ENCODE measurements at places on chromosomes 2 and 18. TPM values are rescaled to one million over a fixed set of nuclear protein-coding genes. Genes with fewer than 3 reads are reported as not detected.

Gene RAB6C
- not detected for total RNA-seq

Gene SH3RF3
- total RNA-seq: 20.4 TPM

Gene FBXO36
- total RNA-seq: 3.0 TPM

Gene ACTG2
- total RNA-seq: 13.2 TPM

Gene ATIC
- 88.4 TPM for total RNA-seq

Gene CPLX4
- not detected for total RNA-seq

Gene LINC00305
- total RNA-seq: not detected

Gene CLEC4F
- 0.48 TPM for total RNA-seq

GRCh38 chr2:85439025-85439472, 20.5 kb downstream of the SH2D6 start:
- no peak for DNase-seq

GRCh38 chr2:4909346-4910009, 782.7 kb upstream of the SOX11 start:
- DNase-seq: no peak

GRCh38 chr2:186255823-186256222, 230.2 kb upstream of the ZC3H15 start:
- no peak for DNase-seq

DNA sequence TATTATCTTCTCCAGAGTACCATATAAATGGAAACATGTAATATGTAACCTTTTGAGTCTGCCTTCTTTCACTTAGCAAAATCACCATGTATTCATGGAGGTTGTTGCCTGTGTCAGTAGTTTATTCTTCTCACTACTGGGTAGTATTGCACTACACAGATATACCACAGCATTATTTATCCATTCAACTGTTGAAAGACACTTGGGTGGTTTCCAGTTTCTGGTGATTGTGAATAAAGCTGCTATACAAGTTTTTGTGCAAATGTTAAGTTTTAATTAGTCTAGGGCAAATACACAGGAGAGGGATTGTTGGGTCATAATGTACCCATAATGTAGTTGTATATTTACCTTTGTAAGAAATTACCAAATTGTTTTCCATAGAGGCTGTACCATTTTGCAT, 29.6 kb upstream of the RPRD1A start:
- DNase-seq: no peak

DNA sequence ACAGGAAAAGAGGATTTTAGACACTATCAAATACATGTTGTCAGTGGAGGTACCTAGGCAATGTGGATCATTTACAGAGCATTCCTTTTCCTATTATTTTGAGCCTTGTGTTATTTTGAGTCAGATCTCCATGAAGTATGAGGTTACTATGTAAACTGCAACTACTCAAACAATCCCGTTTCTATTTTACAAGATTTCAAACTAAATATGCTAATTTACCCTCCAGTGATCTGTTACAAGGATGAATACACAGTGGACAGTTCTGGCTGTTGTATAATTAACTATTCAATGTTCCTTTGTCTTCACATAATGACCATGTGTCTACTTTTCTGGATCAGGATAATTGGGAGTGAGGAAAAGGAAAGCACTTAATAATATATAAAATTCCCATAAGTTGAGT, 4.6 kb downstream of the HOXD1 start:
- no peak for DNase-seq

DNA sequence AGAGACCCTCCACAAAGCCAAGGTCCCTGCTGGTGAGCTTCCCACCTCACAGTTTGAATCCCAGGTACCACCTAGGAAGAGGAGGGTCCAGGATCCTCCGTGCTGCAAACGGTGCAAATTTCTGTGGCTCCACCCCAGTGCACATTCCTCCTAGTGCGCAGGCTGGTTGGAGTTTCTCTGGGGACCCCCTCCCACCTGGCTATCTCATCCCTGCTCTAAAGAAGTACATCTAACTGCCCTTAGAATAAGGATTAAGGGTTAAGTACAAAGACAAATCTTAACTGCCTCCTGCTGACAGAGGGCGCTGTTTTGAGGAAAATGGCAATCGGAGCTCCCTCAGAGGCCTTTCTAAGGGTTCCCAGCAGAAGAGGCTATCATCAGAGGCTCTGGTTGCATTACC, 109.6 kb upstream of the FSIP2 start:
- no peak for DNase-seq

DNA sequence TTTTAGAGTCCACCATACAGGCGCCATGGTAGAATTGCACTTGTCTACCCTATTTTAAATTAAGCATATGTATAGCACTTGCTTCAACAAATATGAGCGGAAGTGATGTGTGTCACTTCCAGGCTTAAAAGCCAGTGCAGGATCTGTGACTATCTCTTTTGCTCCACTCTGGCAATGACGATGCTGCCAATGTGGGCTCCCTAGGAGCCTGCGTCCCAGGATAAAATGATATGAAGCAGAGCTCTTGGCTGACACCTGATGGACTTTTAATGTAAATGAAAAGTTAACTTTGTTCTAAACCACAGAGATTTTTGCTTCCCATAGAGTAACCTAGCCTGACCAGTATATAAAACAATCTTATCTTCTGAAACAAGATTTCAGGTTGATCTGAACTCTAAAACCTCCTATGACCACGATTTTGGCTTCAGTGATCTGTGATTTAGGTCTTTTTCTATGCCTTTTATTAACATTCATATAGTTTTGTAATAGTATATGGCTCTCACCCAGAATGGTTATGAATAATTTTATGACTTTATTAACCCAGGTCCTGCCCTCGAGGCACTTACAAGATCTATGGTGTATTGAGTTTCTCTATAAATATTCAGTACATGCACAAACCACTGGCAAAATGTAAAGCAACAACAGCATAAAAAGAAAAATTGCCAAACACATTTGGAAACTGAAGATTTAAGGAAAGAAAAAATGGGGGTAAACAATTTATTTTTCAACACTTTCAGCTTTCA, 422.5 kb upstream of the PIK3C3 start:
- DNase-seq: no peak

DNA sequence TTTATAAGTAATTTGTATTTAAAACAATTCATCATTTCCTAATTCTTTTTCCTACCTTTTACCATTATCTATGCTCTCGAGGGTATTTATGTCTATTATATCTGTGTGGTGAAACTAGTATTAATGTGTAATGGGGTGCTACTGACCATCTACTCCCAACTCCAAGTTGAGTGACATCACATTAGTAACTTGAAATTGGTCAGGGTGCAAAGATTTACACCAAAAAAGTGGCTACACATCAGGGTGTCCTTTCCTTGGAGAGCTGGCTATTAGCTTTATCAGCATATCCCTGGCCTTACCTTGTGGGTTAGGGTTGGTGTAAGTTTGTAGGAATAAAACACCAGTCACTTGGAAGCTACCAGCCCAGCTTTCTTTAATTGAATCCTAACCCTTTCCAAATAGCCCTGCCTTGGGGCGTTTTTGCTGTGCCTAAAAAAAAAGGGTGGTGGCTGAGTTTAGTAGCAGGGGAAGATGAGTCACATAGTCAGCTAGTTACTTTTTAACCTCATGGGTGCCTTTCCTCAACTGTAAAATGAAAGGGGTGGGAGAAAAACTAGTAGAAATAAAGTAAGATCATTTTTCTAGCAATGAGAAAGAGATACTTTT, 14.0 kb downstream of the ANXA4 start:
- DNase-seq: no peak

- no peak for DNase-seq
These were observed 14.5 kb downstream of the EPC2 start for GRCh38 chr2:148658807-148659722.

DNA sequence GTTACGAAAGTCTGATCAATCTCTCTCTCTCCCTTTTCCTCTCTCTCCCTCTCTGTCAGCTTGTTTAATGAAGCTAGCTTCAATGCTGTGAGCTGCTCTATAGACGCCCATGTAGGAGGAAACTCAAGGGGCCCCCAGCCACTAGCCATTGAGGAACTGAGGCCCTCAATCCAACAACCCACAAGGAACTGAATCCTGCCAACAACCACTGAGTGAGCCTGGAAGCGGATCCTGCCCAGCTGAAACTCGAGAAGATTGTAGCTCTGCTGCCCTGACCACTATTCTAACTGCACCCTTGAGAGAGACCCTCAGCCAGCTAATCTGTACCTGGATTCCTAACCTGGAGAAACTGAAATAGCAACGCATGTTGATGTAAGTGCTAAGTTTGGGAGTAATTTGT, 129.2 kb downstream of the BCL11A start:
- no peak for DNase-seq

GRCh38 chr2:5766561-5766960, 74.4 kb downstream of the SOX11 start:
- DNase-seq: no peak

DNA sequence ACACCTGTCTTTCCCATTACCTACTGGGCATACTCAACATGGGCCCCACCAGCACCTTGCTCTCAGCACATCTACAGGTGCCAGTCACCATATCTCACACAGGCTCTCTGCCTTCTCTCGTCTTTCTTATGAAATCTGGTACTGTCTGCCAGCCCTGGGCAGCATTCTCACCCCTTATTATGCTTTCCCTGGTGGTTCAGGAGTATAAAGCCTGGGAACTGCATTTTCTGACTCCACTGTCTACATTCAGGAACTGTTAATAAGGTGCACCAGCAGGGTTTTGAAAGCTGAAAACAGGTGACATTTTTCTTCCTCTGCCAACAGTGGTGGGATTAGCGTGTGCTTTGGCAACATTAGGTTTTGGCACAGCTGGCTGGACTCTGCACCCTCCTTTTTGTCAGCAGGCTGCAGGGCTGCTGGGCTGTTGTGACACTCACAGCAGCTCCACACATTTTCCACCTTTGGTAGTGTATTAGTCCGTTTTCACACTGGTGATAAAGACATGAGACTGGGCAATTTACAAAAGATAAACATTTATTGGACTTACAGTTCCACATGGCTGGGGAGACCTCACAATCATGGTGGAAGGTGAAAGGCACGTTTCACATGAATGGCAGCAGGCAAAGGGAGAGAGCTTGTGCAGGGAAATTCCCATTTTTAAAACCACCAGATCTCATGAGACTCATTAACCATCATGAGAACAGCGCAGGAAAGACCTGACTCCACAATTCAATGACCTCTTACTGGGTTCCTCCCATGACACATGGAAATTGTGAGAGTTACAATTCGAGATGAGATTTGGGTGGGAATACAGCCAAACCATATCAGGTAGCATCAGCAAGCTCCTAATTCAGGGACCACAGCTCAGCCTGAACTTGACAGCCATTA, 343.1 kb upstream of the LYPD1 start:
- no peak for DNase-seq
